ENCODE measurements at places on chromosomes 4 and X.

GRCh38 chr4:34372815-34373214 lies 1871.5 kb downstream of the ARAP2 start:
- no peak for DNase-seq

DNA sequence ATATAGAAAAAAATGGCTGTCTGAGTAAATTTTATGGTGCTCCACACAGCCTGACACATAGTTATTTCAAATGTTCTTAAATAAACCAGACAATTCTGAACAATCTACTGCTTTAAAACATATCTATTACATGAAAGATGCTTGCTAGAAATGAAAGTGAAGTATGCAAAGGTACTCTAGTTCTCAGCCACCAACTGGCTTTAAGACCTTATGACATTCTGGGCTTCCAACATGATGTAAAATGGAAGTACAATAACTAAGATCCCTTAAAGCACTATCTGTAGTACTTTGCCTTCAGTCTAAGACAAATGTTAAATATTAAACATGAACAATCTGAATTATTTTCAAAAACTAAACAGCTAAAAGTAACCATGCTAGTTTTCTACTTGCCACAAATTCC lies 17.3 kb downstream of the HUWE1 start:
- no peak for DNase-seq

DNA sequence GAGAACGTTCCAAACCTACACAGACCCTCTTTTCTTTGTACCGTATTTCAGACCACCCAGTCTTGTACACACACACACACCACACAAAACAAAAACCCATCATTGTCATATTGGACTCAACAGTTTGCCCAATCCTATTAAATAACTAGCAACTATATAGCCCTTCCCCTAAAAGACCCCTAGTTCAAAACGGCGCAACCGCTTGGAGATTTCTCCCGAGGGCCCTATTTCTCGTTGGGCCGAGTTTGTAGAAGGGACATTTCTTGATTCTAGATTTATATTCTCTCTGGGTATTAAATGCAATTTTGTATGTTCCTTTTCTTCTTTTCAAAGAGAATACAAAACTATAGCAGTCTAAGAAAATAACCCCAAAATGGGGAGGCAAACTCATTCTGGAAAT lies 547 bp upstream of the PDGFRA start:
- DNase-seq = no peak

GRCh38 chr4:87749883-87750282 lies 49.5 kb upstream of the IBSP start:
- no peak for DNase-seq

DNA sequence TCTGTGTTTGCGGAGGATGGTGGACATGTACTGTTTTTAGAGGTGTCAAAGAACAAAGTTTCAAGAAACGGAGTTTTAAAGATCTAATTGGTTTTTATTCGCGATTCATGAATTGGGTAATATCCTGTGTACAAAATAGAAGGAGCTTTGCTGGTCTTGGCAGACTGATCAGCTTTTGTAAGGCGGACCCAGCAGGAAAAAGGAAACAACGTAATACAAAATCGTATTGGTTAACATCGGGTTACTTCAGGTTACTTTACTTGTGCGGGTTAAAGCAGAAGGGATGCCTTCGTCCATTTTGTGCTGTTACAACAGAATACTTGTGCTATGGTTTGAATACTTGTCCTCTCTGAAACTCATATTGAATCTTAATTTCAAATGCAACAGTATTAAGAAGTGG lies 11.4 kb upstream of the NYX start:
- no peak for DNase-seq

- no peak for DNase-seq
Measured at GRCh38 chr4:133565379-133565778, 416.3 kb downstream of the PCDH10 start.

- no peak for DNase-seq
Measured at GRCh38 chr4:2937986-2938385, 25.2 kb downstream of the NOP14 start.

- peak; percentile 2 for DNase-seq
Measured at GRCh38 chrX:149962859-149963757, 24.8 kb upstream of the EOLA2 start.

GRCh38 chr4:152220201-152220666 lies 315.7 kb downstream of the FBXW7 start:
- DNase-seq = no peak

- DNase-seq = no peak
Measured at GRCh38 chr4:164337219-164337944, 416.5 kb upstream of the SMIM31 start.

DNA sequence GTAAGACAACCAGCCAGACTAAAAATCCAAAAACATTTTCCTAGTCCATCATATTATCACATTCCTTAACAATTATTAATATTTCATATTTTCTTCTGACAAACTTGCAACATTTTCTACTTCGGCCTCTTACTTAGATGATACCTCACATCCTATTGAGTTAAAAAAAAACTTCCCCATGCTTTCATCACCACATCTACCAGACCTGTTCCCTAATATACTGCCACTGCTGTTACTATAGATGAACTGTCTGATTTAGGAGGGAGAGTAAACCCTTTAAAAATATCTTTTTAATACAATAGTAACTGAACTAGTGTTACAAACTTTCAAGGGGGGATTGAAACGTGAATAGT lies 1.5 kb downstream of the FAM200B start:
- DNase-seq = no peak

- no peak for DNase-seq
Measured at GRCh38 chrX:153459986-153460385, 10.4 kb downstream of the HAUS7 start.

- DNase-seq = no peak
Measured at GRCh38 chr4:123787512-123788080, 391.0 kb downstream of the SPRY1 start.

- no peak for DNase-seq
Measured at GRCh38 chrX:132774010-132774714, 184.3 kb downstream of the HS6ST2 start.

- no peak for DNase-seq
Measured at GRCh38 chr4:70678383-70678999, 9.8 kb upstream of the UTP3 start.

DNA sequence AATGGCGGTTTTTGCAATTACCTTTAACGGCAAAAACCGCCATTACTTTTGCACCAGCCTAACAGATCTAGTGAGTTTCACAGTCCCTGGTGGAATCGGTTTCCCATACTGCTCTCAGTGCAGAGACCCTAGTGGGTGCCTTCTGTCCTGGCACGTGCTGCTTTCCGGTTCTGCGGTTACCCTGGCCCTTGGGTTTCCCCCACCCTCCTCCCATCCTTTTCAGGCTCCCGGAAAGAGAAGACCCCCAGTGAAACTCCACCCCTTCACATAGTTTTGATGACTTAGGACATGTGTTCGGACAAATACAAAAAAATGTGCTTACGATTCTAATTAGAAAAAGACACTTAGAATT lies 36.9 kb downstream of the NLGN3 start:
- DNase-seq = no peak

- no peak for DNase-seq
Measured at GRCh38 chrX:132718431-132718958, 229.7 kb upstream of the MBNL3 start.

DNA sequence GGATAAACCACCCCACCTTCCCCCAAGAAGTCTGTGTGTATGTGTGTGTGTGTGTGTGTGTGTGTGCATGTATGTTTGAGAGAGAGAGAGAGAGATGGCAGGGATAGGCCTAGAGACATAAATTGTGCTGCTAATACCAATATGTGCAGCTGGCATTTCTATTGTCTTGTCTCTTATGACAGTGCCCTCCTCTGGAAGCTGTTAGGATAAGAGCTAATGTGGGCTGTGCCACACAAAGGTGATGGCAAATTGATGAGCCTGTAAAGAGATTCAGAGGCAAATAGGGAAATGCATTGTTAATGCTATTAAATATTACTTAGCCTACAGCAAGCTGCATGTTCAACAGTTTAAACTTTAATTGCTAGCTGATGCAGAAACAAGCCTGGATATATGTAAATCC lies 332.0 kb downstream of the NKX6-1 start:
- DNase-seq = no peak
